ENCODE measurements at places on chromosomes 7 and 10. TPM values are rescaled to one million over a fixed set of nuclear protein-coding genes. Genes with fewer than 3 reads are reported as not detected.

GRCh38 chr7:95601316-95601715 lies 5.0 kb upstream of the PDK4 start:
- no peak for DNase-seq

DNA sequence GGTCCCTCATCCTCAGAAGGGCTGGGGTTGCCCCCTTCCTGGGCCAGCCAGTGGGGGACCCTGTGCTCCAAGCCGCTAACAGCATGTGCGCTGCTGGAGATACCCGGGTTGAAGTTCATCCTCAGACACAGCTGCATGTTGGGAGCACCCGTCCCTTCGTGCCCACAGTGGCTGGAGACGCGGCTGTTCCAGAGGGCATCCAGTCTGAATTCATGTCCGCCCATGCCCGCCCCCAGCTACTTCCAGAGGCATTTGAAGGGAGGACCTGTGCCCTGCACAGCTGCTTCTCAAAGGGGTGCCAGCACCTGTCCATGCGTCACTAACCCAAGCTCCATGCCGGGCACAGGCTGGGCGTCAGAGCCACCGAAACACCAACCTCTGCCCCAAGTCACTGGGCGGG lies 68.1 kb upstream of the ADGRA1 start:
- DNase-seq = no peak

DNA sequence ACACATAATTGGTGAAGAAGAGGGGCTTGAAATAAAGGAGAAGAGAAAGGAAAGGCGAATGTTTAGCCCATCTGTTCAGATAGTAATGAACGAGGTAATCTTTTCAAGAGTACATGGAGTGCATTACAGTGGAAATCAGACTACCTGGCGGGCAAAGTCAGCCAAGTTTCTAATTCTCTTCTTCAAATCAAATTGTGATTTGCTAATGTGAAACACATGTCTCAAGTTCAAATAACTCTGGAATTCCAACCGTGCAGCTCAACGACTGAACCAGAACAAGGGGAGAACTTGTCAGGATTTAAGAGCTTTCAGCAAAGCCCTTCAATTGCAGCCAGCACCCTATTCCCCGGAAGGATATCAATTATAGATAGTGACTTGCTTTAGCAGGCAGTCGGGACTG lies 216.9 kb downstream of the GLI3 start:
- no peak for DNase-seq

- DNase-seq = no peak
Observed at GRCh38 chr7:139358541-139359365, 941 bp upstream of the LUC7L2 start.

DNA sequence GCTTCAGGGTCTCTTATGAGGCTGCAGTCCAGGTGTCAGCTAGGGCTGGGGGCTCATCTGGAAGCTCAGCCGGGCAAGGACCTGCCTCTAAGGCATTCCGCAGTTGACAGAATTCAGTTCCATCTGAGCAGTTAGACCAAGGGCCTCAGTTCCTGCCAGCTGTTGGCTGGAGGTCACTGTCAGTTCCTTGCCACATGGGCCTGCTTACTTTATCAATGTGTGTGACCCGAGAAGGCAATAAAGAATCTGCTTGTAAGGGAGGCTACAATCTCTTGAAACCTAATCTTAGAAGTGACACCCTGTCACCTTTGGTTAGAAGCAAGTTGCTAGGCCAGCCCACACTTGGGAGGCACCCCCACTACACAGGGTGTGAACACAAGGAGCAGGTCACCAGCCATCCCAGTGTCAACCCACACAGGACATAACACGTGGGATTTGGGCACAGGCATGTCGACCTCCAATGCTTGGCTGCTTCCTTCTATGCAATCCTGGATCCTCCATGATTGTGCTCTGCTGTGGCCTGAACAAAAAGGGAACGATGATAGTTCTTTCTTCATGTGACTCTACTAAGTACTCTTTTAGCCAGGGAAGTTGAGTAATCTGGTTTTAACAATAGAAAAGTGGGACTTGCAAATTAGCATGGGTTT lies 41.8 kb downstream of the MTURN start:
- no peak for DNase-seq

DNA sequence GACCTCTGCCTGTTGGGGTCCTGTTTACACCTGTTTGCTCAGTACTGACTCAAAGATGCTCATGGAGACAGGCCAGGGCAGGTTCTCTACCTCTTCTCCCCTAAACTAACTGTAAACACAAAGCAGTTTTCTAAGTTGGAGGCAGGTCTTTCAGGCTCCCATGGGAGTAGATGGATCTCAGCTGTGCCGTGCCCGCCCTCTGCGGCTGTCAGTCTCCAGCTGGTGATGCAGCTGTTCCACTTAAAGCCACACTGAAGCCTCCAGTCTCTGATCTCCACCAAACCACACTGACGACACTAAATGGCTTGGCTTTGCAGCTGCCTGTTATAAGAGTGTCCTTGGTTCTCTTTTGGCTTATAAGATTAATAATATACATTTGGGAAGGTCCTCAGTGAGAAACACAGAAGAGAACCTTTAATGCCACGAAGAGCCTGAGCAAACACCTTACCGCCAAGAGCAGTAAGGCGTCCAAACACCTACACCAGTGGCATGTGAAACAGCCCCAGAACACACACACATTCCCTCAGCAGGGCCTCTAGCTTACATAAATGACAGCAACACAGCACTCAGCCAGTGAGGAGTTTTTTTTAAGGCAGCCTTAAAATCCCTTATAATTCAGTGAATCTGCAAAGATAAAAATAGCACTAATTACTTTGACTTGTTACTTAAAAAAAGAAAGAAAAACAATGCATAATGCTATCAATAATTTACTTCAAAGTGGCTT lies 60.4 kb upstream of the KCNIP2 start:
- no peak for DNase-seq

DNA sequence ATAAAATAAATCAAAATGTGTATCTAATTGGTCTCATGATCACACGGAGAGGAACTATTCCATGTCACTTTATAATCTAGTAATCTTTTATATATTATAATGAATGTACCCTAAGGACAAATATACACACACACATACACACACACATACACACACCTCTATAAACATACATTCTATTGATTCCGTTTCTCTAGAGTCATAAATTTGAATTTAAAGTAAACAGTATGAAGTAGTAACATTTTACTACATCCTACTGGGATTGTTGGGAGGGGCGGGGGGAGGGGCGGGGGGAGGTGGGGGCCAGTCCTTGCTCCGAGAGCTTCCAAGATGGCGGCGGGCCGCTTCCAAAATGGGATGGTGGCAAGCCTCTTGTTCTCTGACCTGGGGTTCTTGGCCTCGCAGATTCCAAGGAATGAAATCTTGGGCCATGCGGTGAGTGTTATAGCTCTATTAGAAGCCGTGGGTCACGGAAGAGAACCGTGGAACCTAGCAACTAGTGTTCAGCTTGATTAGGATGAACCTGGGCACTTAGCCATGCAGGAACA lies 143.2 kb downstream of the REEP3 start:
- no peak for DNase-seq

GRCh38 chr7:15332956-15333355 lies 228.9 kb downstream of the AGMO start:
- DNase-seq = no peak

DNA sequence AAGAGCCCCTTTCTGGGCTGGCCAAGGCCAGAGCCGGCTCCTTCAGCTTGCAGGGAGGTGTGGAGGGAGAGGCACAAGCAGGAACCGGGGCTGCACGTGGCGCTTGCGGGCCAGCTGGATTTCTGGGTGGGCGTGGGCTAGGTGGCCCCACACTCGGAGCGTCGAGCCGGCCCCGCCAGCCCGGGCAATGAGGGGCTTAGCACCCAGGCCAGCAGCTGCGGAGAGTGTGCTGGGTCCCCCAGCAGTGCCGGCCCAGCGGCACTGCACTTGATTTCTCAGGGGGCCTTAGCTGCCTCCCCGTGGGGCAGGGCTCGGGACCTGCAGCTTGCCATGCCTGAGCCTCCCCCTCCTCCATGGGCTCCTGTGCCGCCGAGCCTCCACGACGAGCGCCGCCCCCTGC lies 48.1 kb downstream of the SH2D4B start:
- peak; percentile 17 for DNase-seq

DNA sequence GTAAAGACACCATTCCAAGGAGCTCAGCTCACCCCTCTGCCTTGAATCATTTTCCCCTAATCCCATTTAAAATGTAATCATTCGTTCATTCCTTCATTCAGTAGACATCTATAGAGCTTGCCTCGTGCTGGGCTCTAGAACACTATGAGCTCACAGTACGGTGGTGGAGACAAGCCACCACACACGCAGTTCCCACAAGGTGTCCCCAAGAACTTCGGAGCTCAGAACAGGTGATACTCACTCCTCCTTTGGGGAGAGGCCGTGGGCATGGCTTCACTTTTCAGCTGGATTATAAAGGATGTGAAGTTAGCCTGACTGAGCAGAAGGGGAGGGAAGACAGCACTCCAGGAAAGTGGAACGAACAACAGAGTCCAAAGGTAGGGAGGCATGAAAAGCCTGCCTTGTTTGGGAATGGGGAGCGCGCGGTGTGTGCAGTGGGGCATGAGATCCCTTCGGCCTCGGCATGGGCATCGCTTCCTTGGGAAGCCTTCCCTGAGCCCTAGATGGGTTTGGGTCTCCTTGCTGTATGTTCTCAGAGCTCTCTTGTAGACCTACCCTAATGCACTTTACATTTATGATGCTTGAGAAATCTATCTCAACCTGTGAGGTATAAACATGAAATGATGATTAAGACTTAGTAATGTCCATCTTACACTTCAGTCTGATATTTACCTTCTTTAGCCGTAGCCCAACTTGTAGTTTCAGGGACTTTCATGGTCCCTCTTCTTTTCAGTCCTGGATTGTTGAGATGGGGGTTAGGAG lies 809 bp upstream of the OGA start:
- peak; percentile 59 for DNase-seq

DNA sequence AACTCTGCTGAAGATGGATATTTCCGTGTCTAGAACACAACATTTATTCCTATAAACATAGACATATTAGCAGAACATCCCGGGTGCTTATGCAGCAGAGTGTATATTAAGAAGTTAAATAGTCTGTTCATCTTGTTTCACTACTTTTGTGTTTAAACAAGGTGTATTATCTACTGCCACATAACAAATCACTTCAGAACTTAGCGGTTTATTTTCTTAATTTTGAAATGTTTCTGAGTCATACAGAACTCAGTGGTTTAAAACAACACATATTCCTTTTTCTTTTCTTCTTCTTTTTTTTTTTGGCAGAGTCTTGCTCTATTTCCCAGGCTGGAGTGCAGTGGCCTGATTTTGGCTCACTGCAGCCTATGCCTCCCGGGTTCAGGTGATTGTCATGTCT lies 25.8 kb downstream of the DENND10 start:
- no peak for DNase-seq

- no peak for DNase-seq
Observed at GRCh38 chr7:34844936-34845665, 187.1 kb downstream of the NPSR1 start.

ATRNL1 gene
- total RNA-seq = 5.6 TPM

KEL gene
- total RNA-seq = 2.3 TPM

HOXA6 gene
- total RNA-seq = 15.8 TPM

CDNF gene
- 3.5 TPM for total RNA-seq

SHTN1 gene
- total RNA-seq = 23.2 TPM

All from sciatic nerve (tissue), 2 donors.